ENCODE measurements at places on chromosomes 3 and 15.

- DNase-seq: no peak
Measured at GRCh38 chr15:85335193-85335942, 45.0 kb upstream of the AKAP13 start.

GRCh38 chr15:69751566-69751965 lies 298.9 kb downstream of the RPLP1 start:
- DNase-seq: no peak

GRCh38 chr3:57793737-57794187 lies 37.7 kb downstream of the SLMAP start:
- DNase-seq: no peak

DNA sequence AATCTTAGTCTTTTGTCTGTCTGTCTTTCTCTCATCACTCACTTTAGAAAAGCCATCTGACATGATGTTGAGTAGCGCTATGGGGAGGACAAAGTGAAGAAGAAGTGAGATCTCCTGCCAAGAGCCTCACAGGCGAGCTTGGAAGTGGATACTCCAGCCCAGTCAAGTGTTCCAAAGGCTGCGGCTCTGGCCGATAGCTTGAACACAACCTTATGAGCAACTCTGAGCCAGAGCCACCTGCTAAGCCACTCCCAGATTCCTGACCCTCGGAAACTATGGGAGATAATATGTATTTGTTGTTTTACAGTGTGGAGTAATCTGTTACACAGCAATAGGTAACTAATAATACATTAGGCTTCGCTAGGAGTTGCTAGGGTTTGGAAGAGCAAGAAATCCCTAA lies 76.2 kb downstream of the MB21D2 start:
- no peak for DNase-seq

DNA sequence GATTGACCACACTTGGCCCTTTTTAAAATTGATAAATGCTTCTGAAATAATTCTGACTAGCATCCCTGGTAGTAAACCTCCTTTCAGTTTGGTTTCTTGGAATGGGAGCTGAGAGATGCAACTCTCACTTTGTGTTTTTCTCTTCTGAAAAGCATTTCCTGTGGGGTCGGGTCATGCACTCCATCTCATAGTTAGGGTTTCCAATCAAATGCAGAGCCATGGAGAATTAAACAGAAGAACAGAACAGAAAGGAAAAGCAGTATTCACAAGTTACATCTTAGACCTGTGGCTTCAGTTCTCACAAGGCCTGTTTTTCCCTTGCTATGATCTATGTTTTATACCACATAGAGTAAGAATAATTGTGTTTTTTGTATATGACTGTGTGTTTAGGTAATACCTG lies 39.7 kb downstream of the SENP2 start:
- no peak for DNase-seq

- no peak for DNase-seq
Measured at GRCh38 chr3:146547235-146547835, 2.9 kb upstream of the PLSCR1 start.

GRCh38 chr15:83207660-83208366 lies at the start of gene HDGFL3:
TSS of gene HDGFL3 (minus strand) at chr15:83207823. CDS start at chr15:83207414, 409 bp downstream.
- peak; percentile 73 for DNase-seq

GRCh38 chr15:96218623-96219455 lies 111.7 kb upstream of the NR2F2 start:
- DNase-seq: no peak

DNA sequence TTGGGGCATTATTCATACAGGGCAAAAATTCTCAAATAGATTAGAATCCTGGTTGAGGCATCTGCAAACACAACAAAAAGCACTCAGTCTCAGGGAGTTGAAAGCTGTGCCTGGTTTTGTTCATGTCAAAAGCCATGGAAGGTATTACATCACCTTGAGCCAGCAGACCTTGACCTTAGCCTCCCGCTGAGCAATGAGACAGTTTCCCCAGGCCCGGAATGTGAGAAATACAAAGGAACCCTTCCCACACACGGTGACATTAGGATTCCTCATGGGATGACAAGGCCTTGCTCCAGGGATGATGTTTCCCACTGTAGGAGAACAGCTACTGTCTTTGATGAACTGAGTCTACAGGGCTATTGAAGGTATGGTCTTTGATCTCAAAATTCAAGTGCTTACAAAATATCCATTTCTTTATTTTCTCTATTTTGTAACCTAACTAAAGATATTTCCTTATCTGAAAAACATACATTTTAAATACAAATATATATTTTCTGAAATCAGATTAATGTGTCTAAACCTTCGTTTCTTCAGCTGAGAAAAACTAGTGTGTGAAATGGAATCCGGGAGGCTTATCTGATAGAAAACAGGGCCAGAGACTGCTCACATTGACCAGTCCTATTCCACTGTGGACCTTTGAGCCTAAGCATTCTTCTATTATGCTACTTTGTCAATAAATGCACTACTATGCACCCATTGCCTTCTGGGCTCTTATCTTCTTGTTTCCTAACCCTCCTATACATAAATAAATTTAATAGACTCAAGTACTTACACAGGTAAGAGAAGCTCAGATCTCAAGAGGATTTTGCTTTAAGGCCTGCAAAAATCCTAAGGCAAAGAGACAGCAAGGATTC lies 298.2 kb downstream of the KBTBD8 start:
- DNase-seq: no peak

- DNase-seq: no peak
Measured at GRCh38 chr15:22232675-22233074, 152.3 kb downstream of the OR4M2 start.

DNA sequence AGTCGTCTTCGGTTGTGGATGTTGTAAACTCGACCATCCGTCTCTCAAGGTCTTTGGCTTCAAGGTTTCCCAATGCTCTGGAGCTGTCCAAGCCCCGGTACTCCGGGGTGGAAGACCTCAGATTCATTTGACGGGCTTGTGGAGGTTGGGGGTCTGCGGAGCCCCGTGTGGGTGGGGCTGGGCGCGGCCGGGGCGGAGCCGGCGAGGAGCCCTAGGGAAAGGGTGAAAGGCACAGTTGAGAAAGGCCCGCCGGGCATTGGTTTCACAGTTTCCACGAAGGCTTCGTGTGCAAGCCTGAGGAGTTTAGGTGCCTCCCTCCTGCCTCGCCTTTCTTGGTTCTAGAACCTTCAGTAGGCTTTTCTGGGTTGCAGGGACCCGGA lies 360 bp upstream of the MGA start:
- DNase-seq: no peak

GRCh38 chr3:55477306-55478303 lies 9.5 kb downstream of the WNT5A start:
- DNase-seq: no peak

DNA sequence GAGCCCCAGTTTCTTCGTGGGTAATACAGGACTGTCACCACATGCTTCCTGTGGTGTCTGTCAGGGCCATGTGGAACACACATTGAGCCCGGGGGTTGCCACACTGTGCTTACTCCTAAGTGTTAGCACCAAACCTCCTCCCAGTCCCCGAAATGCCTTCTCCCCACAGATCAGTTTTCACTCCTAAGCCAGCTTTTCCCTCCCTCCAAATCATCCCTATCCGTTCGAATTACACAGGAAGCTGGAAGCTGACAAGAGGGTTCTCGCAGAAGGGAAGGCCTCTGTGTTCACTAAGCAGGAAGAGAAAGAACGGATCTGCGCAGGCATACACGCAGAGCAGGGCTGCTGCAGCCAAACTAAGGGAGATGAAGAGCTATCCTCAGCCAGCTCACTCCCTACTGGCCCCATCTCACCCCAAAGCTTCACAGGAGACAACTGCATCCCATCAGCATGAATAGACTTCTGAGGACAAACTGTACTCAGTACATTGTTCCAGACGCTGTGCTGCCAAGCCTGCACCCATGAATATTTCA lies 32.3 kb downstream of the XXYLT1 start:
- DNase-seq: no peak

DNA sequence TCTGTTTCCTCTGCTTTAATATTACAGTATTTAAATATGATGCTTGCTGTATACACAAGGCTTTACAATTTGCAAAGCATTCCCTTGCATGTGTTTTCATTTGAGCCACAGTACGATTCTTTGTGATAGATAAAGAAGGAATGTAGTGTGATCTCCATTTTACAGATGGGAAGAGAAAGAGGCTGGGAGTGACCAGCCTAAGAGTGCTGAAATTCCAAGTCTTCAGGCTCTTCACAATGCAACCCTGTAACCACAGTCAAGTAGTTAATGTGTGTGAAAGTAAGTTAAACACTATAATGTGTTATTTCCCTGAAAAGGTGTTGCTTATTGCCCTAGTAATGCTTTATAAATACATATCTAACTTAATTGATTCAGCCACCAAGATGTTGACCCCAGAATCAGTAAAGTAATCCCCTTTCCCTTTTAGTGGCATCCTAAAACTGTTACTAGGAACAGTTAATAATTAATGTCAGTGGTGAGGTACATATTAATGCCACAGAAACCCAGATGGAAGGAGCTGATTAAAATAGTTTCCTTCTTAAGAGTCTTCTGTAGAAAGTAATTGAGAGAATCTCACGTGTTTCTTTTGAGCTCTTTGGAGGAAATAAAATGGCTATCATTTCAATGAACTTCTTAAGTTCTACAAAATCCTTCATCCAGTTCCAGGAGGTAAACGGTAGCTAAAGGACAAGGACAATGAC lies 110.4 kb downstream of the IL12A start:
- DNase-seq: no peak

- DNase-seq: no peak
Measured at GRCh38 chr3:32814361-32814760, 3.4 kb upstream of the TRIM71 start.

- no peak for DNase-seq
Measured at GRCh38 chr15:60678632-60679031, 199.7 kb upstream of the ICE2 start.

- DNase-seq: peak; percentile 26
Measured at GRCh38 chr15:74382004-74382816, 14.8 kb upstream of the CYP11A1 start.

DNA sequence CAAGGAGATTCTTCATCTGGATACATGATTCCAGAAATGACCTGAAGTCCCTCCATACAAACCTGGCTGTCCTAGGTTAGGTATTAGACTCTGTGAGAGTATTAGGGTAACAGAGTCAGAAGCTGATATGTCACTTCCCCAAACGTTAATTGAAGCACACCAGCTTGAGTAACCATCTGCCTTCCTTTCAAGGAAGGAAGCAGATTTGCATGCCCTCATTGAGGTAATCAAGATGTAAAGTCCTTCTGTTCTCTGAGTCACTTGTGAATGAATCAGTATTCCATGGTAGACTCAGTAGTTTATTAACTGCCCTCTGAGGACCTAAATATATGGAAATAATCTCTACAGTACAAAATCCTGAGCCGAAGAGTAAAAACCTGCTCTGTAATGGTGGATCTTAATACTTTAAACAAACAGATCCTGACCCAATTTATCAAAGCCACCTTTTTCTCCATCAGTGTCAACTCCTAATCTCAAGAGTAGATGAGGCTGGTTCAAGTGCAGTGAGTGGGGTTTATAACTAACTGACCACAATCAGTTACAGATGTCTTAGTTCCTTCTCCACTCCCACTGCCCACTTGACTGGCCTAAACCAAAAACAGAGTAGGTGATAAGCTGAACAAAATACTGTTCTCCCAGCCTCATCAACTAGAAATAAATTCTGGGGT lies 246.2 kb upstream of the CHRM5 start:
- no peak for DNase-seq

DNA sequence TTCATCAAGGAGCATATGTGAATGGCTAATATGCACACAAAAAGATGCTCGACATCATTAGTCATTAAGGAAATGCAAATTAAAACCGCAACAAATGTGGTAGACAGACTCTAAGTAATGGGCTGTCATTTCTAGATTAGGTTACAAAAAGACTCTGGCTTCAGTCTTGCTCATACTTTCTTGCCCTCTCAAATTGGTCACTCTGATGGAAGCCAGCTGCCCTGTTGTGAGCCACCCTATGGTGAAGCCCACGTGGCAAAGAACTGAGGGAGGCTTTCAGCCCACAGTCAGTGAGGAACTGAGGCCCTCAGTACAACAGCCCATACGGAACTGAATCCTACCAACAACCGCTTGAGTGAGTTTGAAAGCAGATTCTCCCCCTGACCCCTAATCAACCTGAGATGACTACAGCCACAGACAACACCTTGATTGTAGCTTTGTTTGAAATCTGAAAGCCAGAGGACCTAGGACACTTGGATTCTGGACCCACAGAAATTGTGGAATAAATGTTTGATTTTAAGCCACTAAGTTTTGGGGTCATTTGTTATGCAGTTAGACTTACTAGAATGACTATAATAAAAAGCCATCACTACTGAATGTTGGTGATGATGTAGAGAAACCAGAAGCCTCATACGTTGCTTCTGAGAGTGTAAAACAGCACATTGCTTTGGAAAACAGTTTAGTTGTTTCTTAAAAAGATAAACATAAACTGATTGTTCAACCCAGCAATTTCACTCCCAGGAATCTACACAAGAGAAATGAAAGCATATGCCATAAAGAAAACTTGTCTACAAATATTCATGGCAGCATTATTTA lies 45.7 kb downstream of the EHHADH start:
- DNase-seq: peak; percentile 6

DNA sequence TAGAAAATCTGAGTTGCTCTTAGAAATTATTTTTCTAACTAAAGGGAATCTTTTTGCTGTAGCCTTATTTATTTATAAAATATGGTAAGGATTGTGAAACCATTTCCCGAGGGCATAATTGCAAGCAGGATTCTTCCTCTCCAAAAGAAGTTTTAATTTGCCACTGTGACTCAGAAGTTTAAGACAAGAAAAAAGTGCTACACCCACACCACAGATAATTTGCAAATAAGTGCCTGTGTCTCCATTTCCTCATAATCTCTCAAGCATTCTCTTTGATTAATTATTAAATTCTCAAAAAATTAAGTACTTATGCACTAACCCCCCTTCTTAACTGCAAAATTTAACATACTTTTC lies 43.6 kb downstream of the RASA2 start:
- DNase-seq: no peak

DNA sequence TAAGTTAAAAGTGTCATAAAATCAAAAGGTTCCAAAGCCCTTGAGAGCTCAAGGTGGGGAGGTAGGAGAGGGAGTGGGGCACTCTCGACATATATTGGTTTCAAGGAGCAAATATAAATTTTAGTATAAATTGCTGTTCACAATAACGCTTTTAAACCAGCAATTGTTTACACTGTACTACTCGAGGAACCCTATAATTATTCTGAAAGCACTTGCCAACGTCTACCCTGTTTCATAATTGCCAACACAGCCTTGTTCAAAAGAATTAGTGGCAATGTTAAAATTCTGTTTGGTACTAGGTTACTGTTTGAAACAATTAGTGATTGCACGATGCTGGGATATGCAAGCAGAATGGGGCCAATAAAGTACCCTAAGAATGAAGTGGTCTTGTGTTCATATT lies 76.3 kb upstream of the ICE2 start:
- no peak for DNase-seq

- no peak for DNase-seq
Measured at GRCh38 chr3:113485161-113485609, 29.8 kb downstream of the SPICE1 start.

- no peak for DNase-seq
Measured at GRCh38 chr3:17044855-17045254, 160.1 kb downstream of the PLCL2 start.

GRCh38 chr3:45125550-45126026 lies 20.6 kb downstream of the CDCP1 start:
- no peak for DNase-seq

- peak; percentile 6 for DNase-seq
Measured at GRCh38 chr3:16802389-16802788, 82.4 kb upstream of the PLCL2 start.
